CD4-positive, alpha-beta T cell treated with Interleukin-15 for 4 hours (primary cell): ENCODE measurements at places on chromosomes 6 and 20.

- DNase-seq, result no peak
These were observed 145.1 kb upstream of the FKBP1C start for GRCh38 chr6:63066055-63066704.

GRCh38 chr20:49519777-49520359 lies 37.4 kb upstream of the KCNB1 start:
- DNase-seq, result no peak

DNA sequence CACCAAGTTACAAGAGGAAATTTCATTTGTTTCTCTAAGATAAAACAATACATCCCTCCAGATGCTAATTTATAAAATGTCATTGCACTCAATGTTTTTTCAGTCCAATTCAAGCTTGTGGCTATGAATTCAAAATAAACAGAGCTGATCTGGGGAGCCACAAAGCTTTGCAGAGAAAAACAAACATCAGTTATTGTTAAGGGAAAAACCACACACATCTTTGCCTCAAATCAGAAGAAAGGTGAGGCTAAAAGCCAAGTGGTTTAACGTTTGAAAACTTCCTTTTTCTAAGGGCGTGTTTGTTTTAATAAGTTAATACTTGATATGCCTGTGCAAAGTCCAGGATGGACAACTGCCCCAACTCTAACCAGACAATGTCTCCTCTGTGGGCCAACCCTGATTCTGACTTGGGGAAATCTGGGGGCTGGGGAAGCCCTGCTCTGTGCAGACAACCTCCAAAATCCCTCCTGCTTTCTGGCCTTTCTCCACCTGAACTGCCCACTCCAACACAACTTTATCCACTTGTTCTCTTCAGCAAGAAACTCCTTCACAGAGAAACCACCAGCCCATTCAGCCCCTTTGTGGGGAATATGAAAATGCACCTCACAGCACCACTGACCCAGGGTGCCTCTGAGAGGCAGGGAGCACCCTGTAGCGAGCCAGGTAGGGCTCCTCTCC lies 44.6 kb upstream of the NT5E start:
- DNase-seq, result no peak

GRCh38 chr20:63056236-63057170 lies 49.7 kb upstream of the BHLHE23 start:
- DNase-seq, result peak; percentile 37

- no peak for DNase-seq
These were observed 22.4 kb downstream of the TMC2 start for GRCh38 chr20:2558581-2559278.

DNA sequence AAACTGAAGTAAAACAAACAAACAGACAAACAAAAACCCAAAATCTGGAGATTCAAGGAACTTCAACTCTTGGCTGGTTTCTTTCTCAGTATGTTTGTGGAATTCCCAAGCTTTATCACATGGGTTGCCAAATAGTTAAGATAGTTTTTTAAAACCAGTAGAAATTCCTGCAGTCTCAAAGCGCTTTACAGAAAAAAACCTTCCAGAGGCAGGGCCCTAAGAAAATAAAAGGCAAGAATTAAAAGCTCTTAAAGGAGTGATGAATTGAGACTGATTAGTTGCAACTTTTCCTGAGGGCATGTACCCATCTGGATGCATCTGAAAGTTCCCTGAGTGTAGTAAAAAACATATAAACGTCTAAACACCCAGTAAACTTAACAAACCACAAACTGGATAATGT lies 25.9 kb upstream of the PTCHD4 start:
- DNase-seq, result no peak
